Stimulated activated CD4-positive, alpha-beta T cell treated with anti-CD3 and anti-CD28 coated beads, Interleukin-2, amount 100 ng/mL, for 48 hours (primary cell): ENCODE measurements at places on chromosomes 7 and 10.

- no peak for DNase-seq
These were observed 18.6 kb upstream of the DNAJB6 start for GRCh38 chr7:157318015-157318706.

DNA sequence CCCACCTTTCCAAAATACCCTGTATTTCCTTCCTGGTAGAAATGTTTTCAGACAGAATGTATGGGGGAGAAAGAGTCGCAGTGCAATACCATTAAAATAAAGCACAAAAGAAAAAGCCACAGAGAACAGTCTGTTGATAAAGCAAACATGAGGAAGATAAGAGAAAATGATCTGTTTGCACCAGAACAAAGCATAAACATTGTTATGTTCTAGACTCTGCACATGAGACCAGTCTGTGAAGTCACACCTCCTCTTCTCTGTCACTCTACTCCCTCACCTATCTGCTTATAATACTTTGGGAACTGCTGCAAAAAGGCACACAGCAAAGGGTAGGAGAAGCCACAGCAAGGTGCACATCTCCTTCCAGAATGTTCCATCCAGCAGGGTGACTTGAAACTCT, 67.2 kb upstream of the LRGUK start:
- no peak for DNase-seq

DNA sequence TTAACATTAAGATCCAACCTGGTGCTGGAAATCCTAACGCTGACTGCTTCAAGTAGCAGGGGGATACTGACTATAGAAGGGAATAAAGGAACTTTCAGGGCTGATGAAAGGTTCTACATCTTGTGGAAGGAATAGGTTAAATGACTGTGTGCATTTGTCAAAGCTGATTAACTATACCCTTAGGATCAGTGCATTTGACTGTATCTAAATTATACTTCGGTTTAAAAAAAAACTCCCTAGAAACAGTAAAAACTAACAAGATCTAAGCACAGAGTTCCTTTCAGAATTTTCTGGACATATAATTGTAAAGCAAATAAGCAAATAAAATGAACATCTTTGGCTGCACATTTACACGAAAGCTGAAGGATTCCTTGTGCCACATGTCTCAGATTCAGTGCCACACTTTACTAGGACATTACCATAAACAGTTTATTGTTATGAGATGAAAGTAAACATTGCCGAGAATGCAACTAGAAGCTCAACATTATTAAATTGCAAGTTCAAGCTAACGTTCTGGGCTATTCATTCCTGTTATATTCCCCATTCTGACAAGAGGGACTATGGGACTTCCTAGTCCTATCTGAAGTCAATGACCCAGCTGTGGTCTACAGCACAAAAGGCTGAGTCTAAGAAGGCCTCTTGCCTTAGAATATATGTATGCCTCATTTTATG, 20.7 kb downstream of the ANK3 start:
- no peak for DNase-seq

GRCh38 chr7:786472-787255, 45.6 kb upstream of the SUN1 start:
- DNase-seq, result peak; percentile 73

DNA sequence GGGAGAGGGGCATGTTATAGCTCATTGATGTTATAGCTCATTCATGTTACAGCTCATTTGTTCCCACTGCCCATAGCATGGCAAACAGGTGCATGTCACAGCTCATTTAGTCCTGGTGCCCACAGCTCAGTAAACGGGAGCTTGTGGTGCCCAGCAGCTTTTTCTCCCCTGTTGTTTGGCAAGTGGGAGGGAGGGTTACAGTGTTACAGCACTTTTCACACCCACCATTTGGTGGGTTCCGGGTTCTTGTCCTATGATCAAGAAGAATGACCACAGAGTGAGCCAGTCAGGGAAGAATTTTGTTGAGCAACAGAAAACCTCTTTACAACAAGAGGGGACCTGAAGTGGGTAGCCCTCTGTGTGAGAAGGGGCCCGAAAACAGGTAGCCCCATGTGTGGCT, 162.8 kb upstream of the CSTF2T start:
- DNase-seq, result no peak

- no peak for DNase-seq
These were observed 70.6 kb downstream of the FOXL3 start for GRCh38 chr7:360454-361100.

GRCh38 chr7:24718977-24719491, 38.2 kb downstream of the GSDME start:
- no peak for DNase-seq

DNA sequence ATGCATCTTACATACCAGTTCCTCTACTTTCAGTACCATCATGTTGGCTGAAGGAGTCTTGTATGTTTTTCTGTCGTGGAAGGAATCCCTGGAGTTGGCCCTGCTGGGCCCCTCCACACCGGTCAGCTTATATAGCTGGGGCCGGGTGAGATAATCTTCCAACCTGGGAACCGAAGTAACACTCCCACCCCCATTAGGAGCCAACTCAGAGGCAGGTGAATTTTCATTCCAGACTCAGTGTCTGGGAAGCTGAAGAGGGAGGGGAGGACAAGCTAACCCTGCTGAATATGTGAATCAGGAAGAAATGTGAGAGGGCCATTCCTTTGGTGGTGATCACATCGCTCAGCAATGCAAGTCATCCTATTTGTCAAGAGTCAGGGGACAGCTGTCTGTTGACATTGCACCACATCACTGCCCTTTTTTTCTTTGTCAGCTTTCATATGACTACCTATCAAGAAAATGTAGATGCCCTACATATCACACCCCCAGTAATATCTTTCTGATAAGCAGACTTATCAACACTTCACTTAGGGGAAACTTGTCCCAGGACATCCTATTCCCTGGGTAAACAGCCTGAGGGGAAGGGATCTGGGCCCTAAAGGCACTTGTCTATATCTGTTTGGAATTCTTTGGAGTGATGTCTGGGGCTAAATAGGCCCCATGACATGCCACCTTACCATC, at the start of gene ANKRD1:
ANKRD1 (minus strand) TSS at position 102 of the 681 bp plus-strand sequence; CDS start at position 42, 60 bp downstream.
- no peak for DNase-seq

GRCh38 chr10:42781893-42782445, 626 bp upstream of the BMS1 start:
- DNase-seq, result no peak

DNA sequence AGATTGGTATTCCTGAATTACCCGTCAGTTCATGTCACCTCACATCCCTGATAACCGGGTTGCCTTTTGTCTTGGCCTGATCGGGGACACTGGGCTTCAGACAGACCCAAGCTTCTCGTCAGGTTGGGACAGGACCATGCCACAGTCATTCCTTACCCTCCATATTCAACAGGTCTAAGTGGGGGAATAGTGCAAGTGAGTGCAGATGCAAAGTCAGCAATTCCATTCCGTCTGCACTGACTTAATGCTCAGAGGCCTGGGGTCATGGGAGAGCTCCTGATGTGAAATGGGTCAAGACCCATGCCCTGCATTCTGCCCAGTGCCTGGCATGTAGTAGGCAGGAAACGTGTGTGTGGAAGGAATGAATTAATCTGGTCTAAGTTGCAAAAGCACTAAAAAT, 95.4 kb upstream of the PITRM1 start:
- no peak for DNase-seq

GRCh38 chr10:34477249-34477648, 337.8 kb downstream of the PARD3 start:
- no peak for DNase-seq

DNA sequence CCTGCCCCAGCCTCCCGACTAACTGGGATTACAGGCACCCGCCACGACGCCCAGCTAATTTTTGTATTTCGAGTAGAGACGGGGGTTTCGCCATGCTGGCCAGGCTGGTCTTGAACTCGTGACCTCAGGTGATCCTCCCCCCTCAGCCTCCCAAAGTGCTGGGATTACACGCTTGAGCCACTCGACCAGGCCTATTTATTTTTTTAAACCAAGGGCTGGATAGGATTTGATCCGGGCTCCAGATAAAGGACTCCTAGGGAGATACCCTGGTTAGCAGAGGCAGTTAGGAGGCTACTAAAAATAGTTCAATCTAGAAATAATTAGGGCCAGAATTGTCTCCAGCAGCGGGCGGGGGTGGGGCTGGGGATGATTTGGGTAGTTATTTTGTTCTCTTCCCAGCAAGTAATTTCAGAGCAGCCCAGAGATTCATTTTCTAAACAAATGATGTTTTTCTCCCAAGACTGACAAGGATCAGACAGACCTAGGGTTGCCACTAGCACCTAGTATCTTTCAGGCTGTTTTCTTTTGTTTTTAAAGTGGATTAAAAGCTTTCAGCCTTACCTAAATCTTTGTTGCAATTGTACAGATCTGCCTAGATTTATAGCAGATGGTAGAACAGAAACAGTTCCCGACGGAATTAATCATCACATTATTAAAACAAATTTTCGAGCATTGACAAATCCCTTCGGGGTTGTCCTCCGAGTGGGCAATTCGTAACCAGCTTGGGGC, 859 bp upstream of the SMC3 start:
- DNase-seq, result no peak

DNA sequence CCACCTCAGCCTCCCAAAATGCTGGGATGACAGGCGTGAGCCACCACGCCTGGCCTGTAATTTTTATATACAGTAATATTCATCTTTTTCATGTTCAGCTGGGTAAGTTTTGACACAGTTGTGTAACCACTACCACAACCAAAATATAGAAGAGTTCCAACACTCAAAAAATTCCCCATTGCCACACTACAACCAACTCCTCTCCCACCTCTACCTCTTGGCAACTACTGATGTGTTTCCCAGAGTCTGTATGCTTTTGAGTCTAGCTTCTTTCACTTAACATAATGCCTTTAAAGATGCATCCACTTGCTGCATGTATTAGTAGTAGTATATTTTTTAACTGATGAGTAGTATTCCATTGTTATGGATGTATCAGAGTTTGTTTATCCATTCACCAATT, 90.7 kb downstream of the SRPK2 start:
- no peak for DNase-seq

DNA sequence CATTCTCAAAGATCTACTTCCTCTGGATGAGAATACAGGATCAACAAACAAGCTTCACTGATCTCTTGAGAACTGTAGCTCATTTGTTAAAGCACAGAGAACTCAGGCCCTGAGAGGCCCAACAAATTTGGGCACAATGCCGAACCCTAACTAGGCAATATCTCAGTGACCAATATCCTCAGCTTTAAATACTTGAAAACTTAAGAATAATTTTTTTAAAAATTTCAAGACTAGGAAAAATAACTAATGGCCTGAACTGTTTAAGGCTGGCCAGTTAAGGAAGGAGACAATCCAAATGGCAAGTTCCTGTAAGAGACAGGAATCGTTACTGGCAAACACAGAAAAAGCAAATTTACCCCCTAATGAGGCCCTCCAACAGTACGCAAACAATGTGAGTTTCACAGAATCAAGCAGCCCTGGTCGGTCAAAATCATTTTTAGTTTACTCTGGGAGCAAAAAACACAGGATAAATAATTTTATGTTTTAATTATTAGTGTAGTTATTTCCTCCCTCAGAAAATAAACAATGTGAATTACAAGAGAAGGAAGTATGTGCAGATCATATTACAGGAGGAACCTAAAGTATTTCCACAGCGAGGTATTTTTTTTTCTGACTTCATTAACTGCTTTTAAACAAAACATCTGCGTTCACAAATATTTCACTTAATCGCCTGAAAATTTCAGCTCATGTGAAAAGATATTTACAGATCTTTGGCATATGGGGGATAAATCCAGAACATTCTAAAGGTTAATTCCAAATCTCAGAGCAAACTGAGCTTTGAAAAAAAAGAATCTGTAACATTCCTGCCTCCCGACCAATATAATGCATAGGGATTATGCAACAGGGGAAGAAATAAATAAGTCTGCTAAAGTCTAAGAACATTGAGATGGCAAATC, 39.5 kb downstream of the NT5C2 start:
- DNase-seq, result no peak

DNA sequence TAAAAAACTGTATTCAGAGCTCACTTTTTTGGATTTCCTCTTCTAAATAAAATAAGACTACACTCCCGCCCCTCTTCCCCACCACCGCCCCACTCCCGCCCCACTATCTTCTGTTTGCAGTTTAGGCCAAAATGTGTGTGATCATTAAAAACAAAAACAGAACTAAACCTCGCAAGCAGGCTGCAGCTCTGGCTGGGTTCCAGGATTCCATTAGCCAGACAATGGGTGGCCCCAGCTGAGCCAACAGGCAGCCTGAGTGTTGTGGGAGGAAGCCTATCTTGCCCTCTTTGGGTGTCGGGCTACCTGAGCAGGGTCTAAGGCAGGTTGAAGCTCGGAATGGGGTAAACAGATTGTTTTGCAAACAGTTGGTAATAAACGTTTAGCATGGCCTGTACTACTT, 41.7 kb downstream of the ARL4A start:
- no peak for DNase-seq

GRCh38 chr7:122305475-122306319, 1.1 kb upstream of the FEZF1 start:
- DNase-seq, result no peak

DNA sequence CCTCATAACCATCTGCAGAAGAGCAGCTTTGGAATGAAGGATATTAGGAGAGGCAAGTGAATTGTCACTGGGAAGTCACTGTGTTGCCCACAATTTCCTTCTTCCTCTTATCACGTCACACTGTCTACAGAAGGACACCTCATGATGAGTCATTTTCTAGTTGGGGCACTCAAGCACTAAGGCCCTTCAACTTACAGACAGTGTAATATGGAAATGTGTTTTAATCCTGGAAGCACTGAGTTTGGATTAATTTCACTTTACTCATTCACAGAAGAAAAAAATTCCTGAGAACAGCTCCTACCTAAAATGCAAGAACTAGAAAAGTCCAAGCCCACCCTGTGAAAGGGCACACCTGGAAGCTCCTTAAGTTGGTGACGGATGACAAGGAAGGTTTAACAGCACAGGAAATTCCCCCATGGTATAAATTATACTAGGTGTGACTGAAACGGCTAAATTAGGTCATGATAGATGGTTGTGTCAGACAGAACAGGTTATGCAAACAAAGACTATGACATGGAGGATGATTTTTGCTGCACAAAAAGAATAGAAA, 56.6 kb downstream of the PARD3 start:
- no peak for DNase-seq

GRCh38 chr10:28730031-28730778, 52.9 kb downstream of the BAMBI start:
- no peak for DNase-seq

- DNase-seq, result no peak
These were observed 696.4 kb downstream of the INHBA start for GRCh38 chr7:41006306-41006995.

- no peak for DNase-seq
These were observed 122.6 kb downstream of the LRRC4 start for GRCh38 chr7:127908430-127909258.

DNA sequence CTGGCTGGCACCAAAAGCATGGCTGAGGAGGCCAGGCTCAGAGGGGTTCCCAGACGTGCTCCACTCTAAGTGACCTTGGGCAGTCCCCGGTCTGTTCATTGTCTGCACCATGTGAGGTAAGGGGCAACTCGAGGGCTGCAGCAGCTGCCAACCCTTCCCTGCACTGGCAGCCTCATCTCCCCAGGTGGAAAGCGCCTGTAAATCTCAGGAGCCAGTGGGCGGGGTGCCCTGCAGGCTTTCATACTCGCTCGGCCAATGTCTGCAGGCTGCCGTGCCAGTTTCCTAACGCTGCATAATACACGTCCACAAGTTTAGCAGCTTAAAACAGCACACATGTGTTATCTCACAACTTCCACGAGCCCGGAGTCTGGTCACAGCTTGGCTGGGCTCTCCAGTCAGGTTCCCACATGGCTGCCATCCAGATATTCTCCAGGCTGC, 12.6 kb upstream of the GDF10 start:
- DNase-seq, result no peak

- DNase-seq, result no peak
These were observed 81.0 kb downstream of the CNOT4 start for GRCh38 chr7:135428879-135429278.

- DNase-seq, result no peak
These were observed 43.2 kb downstream of the RBAK start for GRCh38 chr7:5088906-5089305.
